Calu3 (cell line): ENCODE measurements at places on chromosomes 6 and 20. TPM values are rescaled to one million over a fixed set of nuclear protein-coding genes. Genes with fewer than 3 reads are reported as not detected.

Gene OR2B6
- total RNA-seq = 0.78 and 1.5 TPM in 2 replicates

Gene SMLR1
- not detected in 2 replicates for total RNA-seq

Gene TCF21
- not detected in 2 replicates for total RNA-seq

Gene CCDC170
- total RNA-seq = 0.26 TPM in 1 of 2 replicates, not detected in the other

Gene TGM2
- 261 and 311 TPM in 2 replicates for total RNA-seq

Gene RGS17
- 0.64 and 0.78 TPM in 2 replicates for total RNA-seq

Gene XKR7
- total RNA-seq = not detected in 2 replicates

Gene ROS1
- 5.1 and 8.1 TPM in 2 replicates for total RNA-seq

Gene MBOAT1
- 39.9 and 47.8 TPM in 2 replicates for total RNA-seq

Gene HLA-DRB1
- 111 and 141 TPM in 2 replicates for total RNA-seq

Gene BPIFA1
- not detected in 2 replicates for total RNA-seq

Gene EPHA7
- 0.17 and 1.6 TPM in 2 replicates for total RNA-seq

Gene FNDC1
- 0.17 and 0.22 TPM in 2 replicates for total RNA-seq

Gene NHLRC1
- 0.92 and 1.1 TPM in 2 replicates for total RNA-seq

Gene TRAPPC3L
- total RNA-seq = not detected in 2 replicates

Gene METTL24
- total RNA-seq = not detected in 2 replicates

Gene CEP250
- total RNA-seq = 49.0 and 61.0 TPM in 2 replicates

Gene SOD2
- total RNA-seq = 143 and 202 TPM in 2 replicates

Gene NR2E1
- total RNA-seq = not detected in 2 replicates

Gene USP49
- 6.9 and 7.0 TPM in 2 replicates for total RNA-seq

Gene TNFRSF6B
- not detected in 2 replicates for total RNA-seq

Gene OR2J3
- not detected in 2 replicates for total RNA-seq

Gene CAPN11
- total RNA-seq = not detected in 2 replicates

Gene NRM
- total RNA-seq = 22.8 and 30.2 TPM in 2 replicates
